Effector CD4-positive, alpha-beta T cell (primary cell): ENCODE measurements at places on chromosomes 12 and 14.

- DNase-seq, result no peak
These were observed 30.1 kb downstream of the DACT1 start for GRCh38 chr14:58667900-58668299.

- no peak for DNase-seq
These were observed 9.4 kb downstream of the RNF41 start for GRCh38 chr12:56212361-56212760.

- no peak for DNase-seq
These were observed 94.4 kb downstream of the PPHLN1 start for GRCh38 chr12:42420395-42420794.

GRCh38 chr12:10362325-10362724, 27.5 kb downstream of the KLRK1 start:
- no peak for DNase-seq

DNA sequence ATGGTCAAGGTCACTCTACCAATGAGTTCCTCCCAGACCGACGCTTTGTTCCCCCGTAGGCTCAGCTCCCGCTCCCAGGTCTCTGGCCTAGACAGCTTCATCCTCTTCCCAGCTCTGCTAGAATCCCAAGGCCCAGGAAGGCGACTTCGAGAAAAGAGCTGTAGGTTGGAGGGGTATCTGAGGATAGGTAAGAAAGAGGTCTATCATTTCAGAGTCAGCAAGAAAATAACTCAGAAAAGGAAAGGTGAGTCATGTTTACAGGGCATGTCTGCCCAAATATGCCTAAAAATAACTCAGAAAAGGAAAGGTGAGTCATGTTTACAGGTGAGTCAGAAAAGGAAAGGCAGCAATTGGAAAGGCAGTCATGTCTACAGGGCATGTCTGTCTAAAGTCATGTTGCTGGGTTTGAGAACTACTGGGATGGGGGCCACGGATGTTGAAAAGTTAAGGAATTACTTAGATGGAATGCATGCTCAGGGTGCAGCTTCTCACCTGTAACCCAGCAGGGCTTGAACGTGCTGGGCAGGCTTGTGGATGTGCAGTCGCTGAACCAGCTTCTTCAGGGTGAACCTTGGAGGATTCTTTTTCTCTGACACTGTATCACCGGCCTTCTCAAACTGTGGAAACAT, 12.2 kb downstream of the TEP1 start:
- DNase-seq, result no peak

DNA sequence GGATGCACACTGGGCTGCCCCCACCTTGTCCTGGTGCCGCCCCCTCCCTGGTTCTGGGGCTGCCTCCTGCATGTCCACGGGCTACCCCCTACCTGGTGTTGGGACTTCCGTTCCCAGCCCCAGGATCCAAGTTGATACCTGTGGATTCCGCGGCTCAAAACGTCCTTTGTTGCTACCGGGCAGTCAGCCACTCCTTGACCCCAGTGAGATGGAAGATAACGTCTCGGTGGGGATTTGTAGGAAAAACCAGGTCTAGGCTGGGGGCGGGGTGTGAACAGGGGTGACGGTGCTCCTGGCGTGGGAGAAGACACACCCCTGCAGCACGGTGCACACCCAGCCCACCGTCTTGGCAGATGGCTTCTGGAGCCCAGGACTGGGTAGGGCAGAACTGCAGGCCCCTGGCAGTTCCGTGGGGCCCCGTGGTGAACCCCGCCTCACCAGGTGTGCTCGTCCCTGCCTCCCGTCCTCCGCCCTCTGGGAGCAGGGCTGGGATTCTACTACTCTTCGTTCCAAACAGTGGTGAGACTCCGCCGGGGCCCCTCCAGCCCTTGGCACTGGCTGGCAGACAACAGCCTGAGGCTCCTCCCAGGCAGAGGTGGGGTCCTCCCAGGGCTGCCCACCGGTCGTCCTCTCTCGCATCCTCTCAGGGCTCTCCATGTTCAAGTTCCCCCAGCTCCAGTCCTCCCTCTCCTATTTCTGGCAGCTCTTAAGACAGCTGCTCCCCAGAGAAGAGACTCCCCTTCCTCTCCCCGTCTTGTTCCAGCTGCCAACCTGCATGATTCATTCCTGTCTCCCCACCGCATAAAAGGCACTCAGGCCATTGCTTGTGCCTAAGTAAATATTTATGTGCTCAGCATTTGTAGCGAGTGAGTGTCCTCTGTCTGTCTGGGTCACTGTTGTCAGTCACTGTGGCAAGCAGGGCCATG, 75.5 kb downstream of the FBXL14 start:
- no peak for DNase-seq

GRCh38 chr12:109189291-109189690, 72.9 kb downstream of the ACACB start:
- DNase-seq, result no peak

DNA sequence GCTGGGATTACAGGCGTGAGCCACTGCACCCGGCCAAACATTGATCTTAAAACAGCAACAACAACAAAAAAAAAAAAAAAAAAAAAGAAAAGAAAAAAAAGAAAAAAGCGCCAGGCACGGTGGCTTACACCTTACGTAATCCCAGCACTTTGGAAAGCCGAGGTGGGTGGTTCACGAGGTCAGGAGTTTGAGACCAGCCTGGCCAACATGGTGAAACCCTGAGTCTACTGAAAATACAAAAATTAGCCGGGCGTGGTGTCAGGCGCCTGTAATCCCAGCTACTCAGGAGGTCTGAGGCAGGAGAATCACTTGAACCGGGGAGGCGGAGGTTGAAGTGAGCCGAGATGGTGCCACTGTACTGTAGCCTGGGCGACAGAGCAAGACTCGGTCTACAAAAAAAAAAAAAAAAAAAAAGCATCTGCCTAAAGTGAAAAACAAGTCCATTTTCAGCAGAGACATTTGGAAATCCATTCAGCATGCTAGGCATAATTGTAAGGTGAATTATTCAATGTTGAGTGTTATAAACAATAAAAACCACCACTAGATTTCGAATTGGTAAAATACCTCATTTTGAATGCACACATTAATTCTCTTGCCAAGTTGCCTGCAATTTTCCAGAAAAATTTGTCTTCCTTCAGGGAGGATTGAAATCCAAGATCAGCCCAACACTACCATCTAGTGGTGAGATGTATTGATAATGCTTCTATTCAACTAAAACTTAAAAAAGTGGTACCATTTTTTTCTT, 8.0 kb upstream of the CERS5 start:
- DNase-seq, result peak; percentile 19

DNA sequence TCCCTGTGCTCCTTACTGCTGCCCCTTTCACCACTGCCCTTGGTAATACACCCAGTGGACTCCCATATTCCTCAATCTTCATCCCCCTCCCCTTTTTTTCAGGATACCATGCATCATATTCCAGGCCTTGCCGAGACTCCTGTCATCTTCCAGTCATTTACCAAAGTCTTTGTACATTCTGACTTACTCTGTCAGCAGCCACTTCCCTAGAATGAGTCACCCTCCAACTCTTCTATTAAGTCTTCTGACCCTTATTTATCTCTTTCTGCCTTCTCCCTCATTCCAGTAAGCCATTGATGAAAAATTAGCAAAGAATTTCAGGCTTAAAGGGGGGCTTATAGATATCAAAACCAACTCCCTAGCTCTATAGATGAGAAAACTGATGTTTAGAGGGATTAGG, 128.0 kb downstream of the STXBP6 start:
- no peak for DNase-seq

GRCh38 chr12:132249689-132250478, 79.5 kb downstream of the GALNT9 start:
- no peak for DNase-seq

GRCh38 chr12:91177381-91177780, 5.2 kb downstream of the DCN start:
- no peak for DNase-seq

GRCh38 chr12:1611803-1612572, 17.0 kb upstream of the WNT5B start:
- DNase-seq, result no peak

DNA sequence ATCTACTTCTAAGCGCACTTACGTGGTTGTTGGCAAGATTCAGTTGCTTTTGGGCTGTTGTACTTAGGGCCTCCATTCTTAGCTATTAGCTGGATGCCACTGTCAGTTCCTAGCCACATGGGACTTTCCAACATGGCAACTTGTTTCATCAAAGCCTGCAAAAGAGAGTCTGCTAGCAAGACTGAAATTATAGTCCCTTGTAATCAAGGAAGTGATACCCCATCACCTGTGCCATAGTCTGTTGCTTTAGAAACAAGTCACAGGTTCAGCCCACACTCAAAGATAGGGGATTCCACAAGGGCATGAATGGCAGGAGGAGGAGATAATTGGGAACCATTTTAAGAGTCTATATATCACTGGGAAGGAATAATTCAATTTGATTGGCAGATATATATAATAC, 27.1 kb upstream of the SLC17A8 start:
- no peak for DNase-seq

DNA sequence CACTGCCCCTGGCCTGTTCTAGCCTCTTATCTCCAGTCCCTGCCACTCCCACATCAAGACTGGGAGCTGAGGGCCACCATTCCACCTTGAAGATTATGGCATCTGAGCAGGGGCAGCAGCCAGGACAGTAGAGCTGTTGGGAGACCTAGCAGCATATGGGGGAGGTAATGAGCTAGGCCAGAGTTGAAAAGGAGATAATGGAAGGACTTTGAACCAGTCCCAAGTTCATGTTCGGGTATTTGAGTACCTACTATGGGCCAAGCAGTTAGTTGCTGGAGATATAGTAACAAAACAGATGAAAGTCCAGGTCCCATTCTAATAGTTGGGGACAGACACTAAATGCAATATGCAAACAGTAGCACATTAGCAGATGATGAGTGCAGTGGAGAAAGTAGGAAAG, 151.5 kb downstream of the PLXNC1 start:
- no peak for DNase-seq

DNA sequence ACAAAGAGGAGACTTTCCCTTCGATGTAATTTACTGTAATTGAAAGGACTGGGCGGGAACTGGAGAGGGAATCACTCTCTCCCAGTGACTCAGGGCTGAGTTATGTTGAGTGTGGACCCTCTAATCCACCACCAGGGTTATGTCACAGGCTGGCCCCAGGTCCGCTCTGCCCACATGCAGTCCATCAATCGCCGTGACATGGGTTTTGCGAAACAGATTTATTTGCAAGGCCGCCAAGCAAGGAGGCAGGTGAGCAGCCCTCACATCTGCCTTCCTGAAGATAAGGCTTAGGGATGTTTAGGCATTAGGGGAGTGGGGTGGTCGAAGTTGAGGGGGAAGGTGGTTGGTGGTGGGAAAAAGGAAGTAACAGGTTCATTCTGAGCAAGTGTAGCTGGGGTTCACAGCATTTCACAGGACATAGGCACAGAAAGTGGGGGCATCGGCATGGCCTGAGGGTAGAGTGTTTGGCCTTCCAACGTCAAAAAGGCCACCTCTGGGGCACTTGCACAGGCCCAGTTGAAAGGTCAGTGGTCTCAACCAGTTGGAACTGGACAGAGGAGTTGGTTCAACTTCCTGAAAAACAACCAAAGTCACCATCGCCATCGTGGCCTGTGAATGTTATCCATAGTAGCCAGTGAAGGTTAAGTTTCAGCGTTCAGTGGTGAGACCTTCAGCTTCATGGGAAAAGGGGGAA, 66.9 kb downstream of the DNAH10 start:
- no peak for DNase-seq

- no peak for DNase-seq
These were observed 28.5 kb upstream of the PLEK2 start for GRCh38 chr14:67440513-67440912.

DNA sequence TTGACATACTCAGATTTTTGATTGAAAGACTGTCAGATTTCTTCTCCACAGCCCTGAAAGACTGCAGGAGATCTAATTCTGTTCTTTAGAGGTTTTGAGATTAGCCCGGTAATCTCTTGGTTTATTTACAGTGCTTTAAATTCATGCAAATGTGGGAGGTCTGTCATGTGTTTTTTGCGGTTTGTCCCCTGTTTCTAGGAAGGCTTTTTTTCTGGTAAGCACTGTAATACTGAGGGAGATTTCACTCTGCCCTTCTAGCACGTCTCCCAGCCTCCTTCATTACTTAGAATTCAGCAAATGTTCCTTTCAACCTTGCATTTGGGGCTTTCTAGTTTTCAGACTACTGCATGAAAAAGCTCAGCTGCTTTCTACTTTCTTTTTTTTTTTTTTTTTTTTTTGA, 31.1 kb downstream of the GPHN start:
- DNase-seq, result no peak

DNA sequence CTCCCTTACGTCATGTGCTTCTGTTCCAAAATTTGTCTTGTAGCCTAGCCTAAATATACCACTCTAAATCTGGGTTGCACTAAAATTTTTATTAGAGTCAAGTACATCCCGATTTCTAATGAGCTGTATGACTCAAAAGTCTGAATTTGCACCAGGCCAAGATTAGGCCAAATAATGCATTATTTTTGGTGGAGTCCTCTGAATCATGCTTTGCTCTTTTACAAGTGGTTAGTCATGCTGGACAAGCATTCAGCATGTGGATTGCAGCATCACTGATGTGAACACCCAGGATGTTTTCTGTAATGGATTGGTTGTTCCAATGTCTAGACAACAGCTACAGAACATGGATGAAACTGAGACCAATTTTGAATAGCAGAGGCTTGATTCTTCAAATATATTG, 23.7 kb downstream of the HEBP1 start:
- DNase-seq, result no peak

DNA sequence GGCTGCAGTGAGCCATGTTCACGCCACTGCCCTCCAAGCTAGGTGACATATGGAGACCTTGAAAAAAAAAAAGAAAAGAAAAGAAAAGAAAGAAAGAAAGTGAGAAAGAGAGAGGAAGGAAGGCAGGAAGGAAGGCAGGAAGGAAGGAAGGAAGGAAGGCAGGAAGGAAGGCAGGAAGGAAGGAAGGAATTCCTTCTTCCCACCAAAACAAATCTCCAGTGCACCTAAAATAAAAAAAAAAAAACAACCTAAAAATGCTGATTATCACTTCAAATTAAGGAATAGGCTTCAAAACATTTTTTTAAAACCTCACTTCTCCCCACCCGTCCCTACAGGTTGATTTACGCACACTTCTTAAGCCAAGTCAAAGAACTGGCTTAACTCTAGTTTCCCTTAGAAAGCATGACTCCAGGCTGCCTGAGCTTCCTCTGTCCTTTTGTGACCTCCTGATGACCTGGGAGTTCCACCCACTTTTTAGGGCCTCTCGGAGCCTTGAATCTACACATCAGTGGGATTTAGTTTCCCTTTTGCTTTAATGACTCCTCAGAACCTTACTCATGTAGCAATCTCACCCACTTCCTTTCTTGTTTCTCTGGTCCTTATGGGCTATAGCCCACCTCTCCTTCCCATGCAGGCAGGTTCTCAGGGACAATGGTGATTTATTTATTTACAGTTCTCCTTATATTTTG, 18.6 kb downstream of the DUSP6 start:
- DNase-seq, result no peak
